Midbrain (tissue), 1 donor: ENCODE measurements at places on chromosomes 6 and 20.
A peak's percentile ranks its signal among the peaks of the same experiment; 100 is the strongest.

DNA sequence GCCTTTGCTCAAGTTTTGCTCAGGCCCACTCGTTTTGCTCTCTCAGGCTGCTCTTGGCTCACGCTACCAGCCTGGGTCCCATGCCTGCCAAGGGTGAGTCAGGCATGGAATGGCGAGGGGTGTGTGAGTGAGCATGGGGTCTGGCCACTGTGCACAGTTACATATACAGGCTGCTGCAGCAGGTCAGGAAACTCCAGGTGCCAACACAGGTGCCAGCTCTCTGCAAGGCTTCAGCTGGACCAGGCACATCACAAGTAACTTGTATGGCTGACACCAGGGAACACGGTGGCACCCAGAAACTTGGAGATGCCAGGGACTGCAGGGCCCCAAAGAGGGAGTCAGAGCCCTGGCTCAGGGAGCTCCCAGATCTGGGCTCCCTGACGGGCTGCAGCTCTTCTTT is 146.8 kb downstream of the BTBD3 start:
- no peak for DNase-seq

DNA sequence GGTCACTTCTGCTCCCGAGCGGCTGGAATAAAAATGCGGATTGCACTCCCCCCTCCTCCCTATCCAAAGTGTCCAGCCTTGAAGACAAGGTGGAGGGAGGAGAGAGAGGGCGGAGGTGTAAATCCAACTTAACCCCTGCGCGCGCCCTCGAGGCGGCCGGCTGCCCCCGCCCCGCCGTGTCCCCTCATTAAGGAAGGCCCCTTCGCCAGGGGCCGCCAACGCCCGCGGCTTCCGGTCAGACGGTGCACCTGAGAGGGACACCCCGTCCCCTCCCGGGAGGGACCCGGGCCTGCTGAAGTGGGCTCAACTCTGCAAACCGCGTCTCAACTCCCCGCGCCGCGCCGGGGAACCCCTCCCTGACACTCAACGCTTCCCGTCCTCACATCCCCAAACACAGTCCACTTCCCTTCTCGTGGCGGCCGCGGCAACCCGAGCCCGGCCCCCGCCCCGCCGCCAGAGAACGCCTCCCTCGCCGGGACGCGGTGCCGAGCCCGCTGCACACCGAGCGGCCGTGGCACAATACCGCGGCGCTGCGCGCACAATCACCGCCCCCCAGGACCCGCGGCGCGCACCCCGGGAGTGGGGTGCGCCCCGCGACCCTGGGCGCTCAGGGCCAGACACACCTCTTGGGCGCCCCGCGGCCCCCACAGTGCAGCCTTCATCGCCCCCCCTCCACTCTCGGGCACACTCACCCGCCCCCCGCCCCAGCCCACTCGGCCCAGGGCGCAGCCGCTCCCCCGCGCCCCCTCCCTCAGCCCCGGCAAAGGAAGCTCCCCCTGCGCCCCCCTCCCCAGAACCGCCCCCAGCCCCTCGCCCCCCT is 102.5 kb downstream of the NOL4L start:
- no peak for DNase-seq

- DNase-seq: no peak
Observed at GRCh38 chr6:93468291-93468690, 48.9 kb upstream of the EPHA7 start.

GRCh38 chr20:52190437-52191131 is 995 bp downstream of the ZFP64 start:
- DNase-seq: peak; percentile 49

GRCh38 chr6:44060612-44061374 is 66.5 kb downstream of the MRPL14 start:
- DNase-seq: no peak

GRCh38 chr20:58277107-58277506 is 32.4 kb upstream of the RAB22A start:
- no peak for DNase-seq

DNA sequence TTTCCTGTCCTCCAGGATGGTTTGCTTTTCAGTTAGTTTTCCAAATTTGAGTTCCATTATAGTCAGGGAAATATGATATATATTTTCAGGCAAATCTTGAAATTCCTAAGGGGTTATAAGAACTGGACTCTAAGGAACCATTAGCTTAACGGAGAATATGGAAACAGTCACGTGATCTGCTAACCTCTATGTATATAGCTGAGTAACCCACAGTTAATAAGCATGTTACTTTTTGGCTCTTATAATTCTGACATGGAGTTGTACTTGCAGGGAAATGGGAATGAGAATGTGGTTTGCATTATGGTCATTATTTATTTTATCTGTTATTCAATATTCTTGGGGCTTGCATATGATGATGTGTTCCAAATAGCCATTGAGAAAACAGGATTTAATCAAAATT is 23.3 kb downstream of the SOBP start:
- DNase-seq: no peak

DNA sequence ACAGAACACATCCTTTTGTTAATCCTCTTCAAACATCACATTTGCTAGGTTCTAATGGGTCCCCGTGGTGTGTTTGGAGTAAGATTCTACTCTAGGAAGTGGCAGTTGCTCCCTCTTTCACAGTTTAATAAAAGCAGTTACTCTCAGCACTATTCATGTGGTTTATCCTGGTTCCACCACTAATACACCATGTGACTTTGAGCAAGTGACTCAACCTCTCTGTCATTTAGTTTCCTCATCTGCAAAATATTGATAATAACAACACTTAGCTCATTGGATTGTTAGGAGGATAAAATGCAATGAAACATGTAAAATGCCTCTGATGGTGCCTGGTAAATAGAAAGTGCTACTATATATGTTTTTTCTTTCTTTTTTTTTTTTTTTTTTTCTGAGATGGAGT is 488.0 kb upstream of the NOX3 start:
- no peak for DNase-seq

DNA sequence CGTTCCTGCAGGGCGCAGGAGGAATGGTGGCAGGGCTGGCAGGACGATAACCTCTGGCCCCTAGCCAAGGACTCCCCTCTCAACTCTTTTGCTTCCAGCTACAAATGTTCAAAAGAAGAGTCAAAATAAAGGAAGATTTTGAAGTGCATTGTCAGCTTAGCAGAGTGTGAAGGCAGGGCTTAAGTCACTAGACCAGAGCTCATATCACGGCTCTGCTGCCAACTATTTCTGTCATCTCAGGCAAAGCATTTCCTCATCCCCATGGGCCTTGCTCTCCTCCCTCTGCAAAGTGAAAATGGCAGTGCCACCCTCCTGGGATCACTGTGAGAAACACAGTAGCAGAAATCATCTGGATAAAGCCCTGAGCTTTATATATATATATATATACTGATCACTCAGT is 36.7 kb downstream of the CFAP61 start:
- DNase-seq: no peak

GRCh38 chr6:123895346-123895745 is 91.7 kb downstream of the NKAIN2 start:
- no peak for DNase-seq

GRCh38 chr20:1861347-1861976 is 33.7 kb upstream of the SIRPA start:
- DNase-seq: no peak

- DNase-seq: no peak
Observed at GRCh38 chr6:13375360-13375878, 47.1 kb upstream of the TBC1D7 start.

GRCh38 chr6:20454204-20454824 is 52.6 kb downstream of the E2F3 start:
- DNase-seq: no peak

DNA sequence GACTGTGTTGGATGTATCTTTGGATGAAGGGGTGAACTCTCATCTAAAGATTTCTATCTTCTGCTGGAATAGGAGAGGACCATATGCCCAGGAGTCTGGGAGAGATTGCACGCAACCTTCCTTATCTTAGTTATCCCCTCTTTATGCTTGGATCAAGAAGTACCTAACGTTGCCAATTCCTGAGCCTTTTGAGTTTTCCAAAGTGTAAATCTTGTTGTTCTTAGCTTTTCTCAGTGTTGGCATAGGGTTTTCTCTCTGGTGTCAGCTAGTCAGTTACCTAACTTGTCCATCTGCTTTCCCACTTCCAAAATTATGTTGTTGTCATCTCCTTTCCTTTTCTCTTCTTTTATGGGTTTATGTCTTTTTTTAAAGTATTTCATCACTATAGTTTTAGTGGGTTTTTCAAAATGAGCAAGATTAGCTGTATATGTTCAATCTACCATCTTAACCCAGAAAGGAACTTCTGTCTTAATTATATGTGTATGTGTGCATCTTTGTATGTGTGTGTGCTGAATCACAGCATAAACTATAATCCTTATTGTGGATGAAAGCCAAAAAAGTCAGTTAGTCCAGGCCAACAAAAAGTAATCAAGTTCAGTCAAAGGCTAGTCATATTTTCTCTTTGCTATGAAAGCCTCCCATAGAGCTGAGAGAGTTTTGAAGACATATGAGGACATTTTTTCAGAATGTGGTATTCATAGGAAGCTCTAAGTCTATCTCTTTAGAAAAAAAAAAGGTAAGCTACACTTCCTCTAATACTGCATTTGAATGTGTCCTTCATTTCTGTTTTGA is 72.1 kb downstream of the KHDC1L start:
- no peak for DNase-seq

DNA sequence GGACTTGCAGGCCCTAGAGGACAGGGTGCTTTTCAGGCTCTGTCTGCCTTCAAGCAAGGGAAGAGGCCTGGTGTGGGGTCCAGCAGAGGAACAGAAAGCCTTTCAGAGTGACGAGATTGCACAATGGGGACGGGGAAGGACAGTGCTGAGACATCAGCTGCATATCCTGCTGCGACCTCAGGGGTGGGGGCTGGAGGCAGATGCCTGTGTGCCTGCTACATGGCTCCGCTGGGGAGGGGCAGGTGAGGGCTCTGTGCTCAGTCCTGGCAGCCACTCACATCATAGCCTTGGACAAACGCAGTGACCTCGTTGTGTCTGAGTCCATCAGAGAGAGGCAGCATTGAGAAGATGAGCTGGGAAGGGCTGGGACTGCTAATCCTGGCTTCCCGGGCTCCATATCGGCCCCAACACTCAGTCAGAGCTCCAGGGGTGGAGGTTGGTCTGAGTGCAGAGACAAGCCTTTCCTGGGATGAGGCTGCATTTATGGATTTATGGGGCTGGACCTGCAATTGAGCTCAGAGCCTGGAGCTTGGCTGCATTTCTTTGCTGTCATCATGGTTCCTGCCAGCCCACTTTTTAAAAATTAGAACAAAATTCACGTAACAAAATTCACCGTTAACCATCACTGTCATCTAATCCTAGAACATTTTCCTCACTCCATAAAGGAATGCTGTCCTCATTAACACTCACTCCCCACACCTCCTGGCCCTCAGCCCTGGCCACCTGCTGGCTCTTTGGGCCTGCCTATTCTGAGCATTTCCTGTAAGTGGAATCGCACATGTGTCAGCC is 196.9 kb upstream of the SLC24A3 start:
- DNase-seq: no peak

- no peak for DNase-seq
Observed at GRCh38 chr20:57680131-57680716, 29.6 kb downstream of the PMEPA1 start.

DNA sequence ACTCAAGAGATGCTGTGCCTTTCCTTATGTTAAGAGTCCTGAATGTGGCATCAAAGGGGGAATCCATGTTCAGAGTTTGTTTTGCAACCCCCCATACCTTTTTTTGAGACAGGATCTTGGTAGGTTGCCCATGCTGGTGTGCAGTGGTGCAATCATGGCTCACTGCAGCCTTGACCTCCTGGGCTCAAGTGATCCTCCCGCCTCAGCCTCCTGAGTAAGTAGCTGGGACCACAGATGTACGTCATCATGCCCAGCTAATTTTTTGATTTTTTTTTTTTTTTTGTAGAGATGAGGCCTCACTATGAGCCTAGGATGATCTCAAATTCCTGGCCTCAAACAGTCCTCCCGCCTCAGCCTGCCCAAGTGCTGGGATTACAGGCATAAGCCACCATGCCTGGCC is 16.5 kb downstream of the PTPRA start:
- no peak for DNase-seq

- no peak for DNase-seq
Observed at GRCh38 chr6:167804281-167805013, 22.3 kb upstream of the AFDN start.

DNA sequence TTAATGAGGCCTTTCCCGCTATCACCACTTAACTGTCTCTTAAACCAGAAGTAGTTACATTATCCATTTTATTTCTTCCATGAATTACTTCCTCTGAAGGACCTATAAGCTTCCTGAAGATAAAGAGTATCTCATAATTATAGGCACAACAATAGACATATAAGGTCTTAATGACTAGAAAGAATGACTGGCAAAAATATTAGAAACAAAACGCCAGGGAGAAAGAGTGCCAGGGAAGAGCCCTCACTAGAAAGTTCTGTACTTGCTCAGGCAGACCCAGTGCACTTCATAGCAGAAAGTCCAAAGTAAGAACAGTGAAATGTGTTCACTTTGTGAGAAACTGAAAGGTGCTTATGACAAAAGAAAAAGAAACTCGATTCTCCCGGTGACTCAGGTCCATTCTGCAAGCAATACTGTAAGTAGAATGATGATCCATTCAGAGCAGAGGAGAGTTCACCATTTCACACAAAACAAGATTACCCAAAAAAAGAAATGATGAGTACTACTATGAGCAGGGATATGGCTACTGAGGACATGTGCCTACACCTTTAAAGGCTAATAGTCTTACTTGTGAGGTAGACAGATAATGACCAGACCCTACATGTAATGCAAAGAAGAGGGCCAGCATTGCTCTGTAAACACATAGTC is 5.5 kb downstream of the ZNF334 start:
- no peak for DNase-seq
